ENCODE measurements at places on chromosomes 4 and X. TPM values are rescaled to one million over a fixed set of nuclear protein-coding genes. Genes with fewer than 3 reads are reported as not detected.

The LDOC1 gene
- 5.5 TPM for total RNA-seq

GRCh38 chr4:67581208-67581857 lies 22.8 kb downstream of the STAP1 start:
- no peaks in the 10 kb centered on the region for H3K27me3 ChIP-seq
- H3K27ac ChIP-seq, result peak overlapping the region; percentile 83
- peaks cover 46% of the 10 kb centered on the region for H3K4me1 ChIP-seq
- no peak for DNase-seq

GRCh38 chrX:19791562-19791961 lies 95.8 kb downstream of the SH3KBP1 start:
- H3K27me3 ChIP-seq, result no peaks in the 10 kb centered on the region
- peak overlapping the region; percentile 72 for H3K27ac ChIP-seq
- peaks cover 6% of the 10 kb centered on the region for H3K36me3 ChIP-seq
- no peak overlapping the region for H3K4me3 ChIP-seq
- DNase-seq, result no peak

The F8 gene
- 2.0 TPM for total RNA-seq

GRCh38 chrX:150536455-150537116 lies 31.8 kb upstream of the MTM1 start:
- no peak overlapping the region for H3K27ac ChIP-seq
- H3K4me1 ChIP-seq, result no peaks in the 10 kb centered on the region
- H3K4me3 ChIP-seq, result no peak overlapping the region
- no peak for DNase-seq
- H3K27me3 ChIP-seq, result no peaks in the 10 kb centered on the region

- H3K27me3 ChIP-seq, result no peaks in the 10 kb centered on the region
- peak overlapping the region; percentile 92 for H3K27ac ChIP-seq
- peak; percentile 33 for DNase-seq
- peaks cover 31% of the 10 kb centered on the region for H3K4me1 ChIP-seq
- H3K36me3 ChIP-seq, result peaks cover 29% of the 10 kb centered on the region
- H3K4me3 ChIP-seq, result peak overlapping the region; percentile 98
Measured at GRCh38 chr4:47913861-47914219, 543 bp downstream of the NFXL1 start.

DNA sequence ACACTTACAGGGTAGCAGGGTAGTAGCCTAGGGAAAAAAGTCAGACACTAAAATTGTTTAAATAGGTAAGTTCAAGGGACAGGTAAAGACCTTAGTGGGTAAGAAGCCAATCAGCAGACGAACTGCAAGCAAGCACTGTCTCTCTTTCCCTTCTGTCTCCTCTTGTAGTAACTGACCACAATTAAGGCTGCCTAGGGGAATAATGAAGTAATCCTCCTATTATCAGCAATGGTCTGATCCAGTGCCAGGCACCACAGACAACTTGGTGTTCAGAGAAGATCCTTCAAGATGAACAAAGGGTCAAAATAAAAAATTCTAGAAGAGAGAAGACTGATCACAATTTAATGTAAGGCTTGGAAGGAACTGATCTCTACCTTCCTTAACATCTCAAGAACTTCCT lies 62.9 kb downstream of the ELOVL6 start:
- no peak overlapping the region for H3K4me3 ChIP-seq
- no peak overlapping the region for H3K27ac ChIP-seq
- no peaks in the 10 kb centered on the region for H3K27me3 ChIP-seq
- H3K36me3 ChIP-seq, result no peaks in the 10 kb centered on the region
- no peak for DNase-seq
- no peaks in the 10 kb centered on the region for H3K4me1 ChIP-seq

The PPP1R2C gene
- not detected for total RNA-seq

The SLC9B1 gene
- 2.5 TPM for total RNA-seq

The CD99 gene
- 86.4 TPM for total RNA-seq

GRCh38 chr4:98314791-98315565 lies 53.8 kb downstream of the RAP1GDS1 start:
- no peak overlapping the region for H3K4me3 ChIP-seq
- DNase-seq, result no peak
- peaks cover 17% of the 10 kb centered on the region for H3K36me3 ChIP-seq
- no peak overlapping the region for H3K27ac ChIP-seq

DNA sequence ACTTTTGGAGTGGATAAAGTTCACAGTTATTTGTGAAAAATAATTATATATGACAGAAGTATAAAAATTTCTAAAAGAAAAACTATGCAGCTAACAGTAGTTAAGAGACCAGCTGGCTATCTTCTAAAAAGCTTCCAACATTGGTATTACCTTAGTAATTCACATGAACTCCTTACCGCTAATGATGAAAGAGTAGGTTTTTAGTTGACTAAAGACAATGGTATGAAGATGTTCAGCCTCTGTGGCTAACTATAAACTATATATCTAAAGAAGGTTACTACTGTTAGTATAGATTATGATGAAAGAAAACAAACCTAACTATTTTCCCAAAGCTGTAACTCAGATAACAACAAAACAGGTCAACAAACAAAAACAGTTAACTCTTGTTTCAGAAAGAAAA lies 10.4 kb downstream of the CCNI start:
- H3K27me3 ChIP-seq, result no peaks in the 10 kb centered on the region
- peaks cover 26% of the 10 kb centered on the region for H3K4me1 ChIP-seq
- H3K27ac ChIP-seq, result no peak overlapping the region
- no peak for DNase-seq
- peaks cover 66% of the 10 kb centered on the region for H3K36me3 ChIP-seq
